ENCODE measurements at places on chromosomes 7 and 10. TPM values are rescaled to one million over a fixed set of nuclear protein-coding genes. Genes with fewer than 3 reads are reported as not detected.

DRGX gene
- total RNA-seq: not detected

MRPS16 gene
- 54.2 TPM for total RNA-seq

TEX36 gene
- 0.10 TPM for total RNA-seq

IFIT2 gene
- 58.0 TPM for total RNA-seq

DNA sequence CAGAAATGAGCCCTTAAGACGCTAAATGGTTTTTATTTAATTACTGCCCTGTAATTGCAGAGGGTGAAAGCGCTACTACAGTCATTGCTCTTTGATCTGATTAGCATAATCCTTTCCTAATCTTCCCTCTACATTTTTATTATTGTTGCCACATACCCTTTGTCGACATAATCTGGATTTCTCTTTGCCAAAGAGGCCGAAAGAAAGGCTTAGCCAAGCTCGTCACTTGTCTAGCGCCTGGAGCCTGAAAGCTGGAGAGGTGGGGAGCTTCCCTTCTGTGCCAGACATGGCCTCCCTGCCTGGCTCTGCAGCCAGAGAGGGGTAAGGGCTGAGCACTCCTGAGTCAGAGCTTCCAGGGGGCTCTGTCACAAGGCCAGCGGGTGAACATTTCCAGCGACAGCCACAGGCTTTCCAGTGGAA, 145.9 kb downstream of the PRKAG2 start:
- no peak for DNase-seq

DNA sequence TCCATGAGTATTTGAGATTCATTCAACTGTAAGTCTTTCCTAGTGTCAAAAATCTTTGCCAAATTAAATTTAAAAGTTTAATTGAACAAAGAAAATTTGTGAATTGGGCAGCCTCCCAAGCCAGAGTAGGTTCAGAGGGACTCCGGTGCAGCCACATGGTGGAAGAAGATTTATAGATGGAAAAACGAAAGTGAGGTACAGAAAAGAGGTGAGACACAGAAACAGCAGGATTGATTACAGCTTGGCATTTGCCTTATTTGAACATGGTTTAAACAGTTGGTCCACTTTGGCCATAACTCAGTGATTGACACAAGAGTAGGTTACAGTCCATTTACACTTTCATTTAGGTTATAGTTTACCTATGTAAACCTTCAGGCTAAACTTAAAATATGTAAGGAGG, 465.8 kb downstream of the ARL4A start:
- DNase-seq: no peak

DNA sequence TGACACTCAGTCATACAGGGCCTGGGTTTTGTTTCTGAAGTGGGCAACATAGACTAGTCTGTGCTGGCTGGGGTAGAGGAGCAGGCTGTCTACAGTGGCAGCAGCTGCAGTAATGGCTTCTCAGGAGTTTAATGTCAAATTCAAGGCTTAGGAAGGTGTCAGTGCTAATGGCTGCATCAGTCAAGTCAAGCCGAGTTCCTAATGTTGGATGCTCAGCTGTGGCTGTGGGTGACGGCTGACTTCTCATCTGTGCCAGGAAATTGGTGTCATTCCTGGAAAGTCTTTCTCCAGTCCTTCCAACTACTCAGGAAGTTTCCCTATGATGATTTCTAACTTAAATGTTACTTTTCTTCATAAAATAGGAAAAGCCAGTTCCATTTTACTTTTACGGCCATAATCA, 468.1 kb upstream of the IGFBP3 start:
- DNase-seq: no peak

DNA sequence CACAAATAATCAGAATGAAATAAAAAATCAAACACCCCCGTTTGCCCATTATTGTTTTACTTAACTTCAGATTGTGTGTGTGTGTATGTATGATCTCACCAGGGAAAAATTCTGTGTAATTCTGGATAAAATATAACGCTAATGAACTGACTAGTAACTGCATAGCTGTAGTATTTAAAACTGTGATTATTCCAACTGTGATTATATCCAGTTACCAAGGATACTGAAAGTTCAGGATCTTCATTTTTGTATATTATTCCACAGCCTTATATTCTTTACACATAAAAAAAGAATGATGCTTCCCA, 2.9 kb downstream of the TWIST1 start:
- DNase-seq: peak; percentile 59

DNA sequence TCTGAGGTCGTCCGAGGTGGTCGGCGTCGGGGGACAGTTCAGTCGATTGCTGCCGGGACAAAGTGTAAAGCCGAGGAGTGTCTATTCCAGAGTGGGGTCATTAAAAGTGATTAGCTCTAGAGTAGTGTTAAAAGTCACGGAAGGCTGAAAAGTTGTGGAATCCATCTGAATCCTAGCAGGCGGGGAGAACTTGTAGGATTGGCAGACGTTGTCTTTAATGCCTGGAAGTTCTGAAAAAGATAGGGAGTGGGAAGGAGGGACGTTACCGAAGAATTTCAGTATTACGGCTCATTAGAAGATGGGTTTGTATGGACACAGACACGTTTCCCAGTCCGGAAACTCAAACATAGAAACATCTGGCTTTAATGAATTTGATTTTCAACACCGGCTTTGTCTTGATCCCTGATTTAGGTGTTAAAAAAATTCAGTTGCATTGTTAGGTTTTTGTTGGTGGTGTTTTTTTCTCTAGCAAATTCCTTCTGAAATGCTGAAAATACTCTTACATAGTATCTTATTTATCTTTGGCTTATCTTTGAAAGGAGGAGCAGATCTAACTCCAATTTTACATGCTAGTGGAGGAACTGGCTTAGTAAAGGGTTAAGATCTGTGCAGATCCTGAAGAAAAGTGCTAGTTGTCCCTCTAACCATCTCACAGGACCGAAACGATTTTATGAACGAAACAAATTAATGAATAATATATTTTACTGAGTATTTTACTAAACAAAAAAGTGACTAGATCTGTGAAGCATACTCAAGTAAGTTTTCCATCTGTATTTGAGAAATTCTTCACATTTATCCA, 900 bp downstream of the MKLN1 start:
- peak; percentile 46 for DNase-seq

DNA sequence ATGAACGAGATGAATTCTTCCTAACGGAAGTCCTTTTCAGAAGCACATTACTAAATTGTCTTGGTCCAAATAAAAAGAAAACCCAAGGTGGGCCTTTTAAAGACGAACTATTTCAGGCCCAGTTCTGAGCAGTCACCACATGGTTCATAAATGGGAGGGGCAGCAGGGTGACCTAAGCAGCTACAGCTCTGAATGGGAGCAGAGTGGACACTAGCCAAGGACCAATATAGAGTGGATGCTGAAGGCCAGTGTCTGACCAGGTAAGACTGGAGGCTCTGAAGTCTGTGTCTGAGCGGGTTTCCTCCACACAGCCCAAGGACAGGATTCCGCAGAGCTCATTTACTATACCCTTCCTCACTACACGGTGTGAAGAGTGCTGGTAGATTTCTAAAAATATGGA, 159.1 kb downstream of the TMEM26 start:
- no peak for DNase-seq

GRCh38 chr7:50679218-50680007, 103.3 kb downstream of the GRB10 start:
- DNase-seq: peak; percentile 70

DNA sequence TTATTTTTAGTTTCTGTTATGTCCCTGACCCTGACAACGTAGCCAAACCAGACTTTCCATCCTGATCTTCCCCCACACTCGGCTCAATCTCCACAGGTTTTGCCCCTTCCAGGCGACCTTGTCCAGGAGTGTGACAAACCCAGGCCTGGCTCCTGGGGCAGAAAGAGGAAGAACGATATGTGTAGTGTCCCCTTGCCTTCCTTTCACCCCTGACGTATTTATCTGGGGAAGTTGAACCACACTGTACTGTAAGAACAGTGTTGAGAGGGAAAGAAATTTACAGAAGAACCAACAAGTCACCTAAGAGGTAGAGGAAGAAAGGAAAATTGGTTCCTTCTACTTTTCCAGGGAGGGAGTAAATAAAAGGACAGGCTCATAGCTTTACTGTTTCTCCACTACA, 158.0 kb downstream of the VTI1A start:
- DNase-seq: no peak

- no peak for DNase-seq
Measured at GRCh38 chr7:81355911-81356310, 413.9 kb downstream of the HGF start.

GRCh38 chr10:94299417-94299816, 63.3 kb downstream of the NOC3L start:
- peak; percentile 96 for DNase-seq

- no peak for DNase-seq
Measured at GRCh38 chr7:8413600-8413999, 19.8 kb upstream of the NXPH1 start.

- DNase-seq: peak; percentile 84
Measured at GRCh38 chr10:87860156-87860795, 3.1 kb downstream of the KLLN start.

DNA sequence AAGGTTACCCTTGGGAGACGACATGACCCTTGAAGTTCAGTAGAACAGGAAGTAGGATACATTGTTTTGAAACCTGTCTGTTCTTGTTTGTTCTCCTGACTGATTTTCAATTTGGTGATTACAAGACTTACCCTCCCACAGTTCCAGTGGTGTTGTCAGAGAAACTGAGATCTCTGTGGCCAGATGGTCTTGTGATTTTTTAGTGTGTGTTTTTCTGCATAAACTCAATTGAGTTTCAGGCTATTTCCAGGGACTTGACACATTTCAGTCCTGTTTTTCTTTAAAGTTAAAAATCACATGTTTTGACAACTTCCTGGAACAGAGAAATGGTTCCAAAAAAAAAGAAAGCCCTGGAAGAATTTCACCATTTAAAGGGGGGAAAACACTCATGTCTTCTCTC, 22.3 kb downstream of the PIK3CG start:
- no peak for DNase-seq
